ENCODE measurements at places on chromosomes 2 and 18. TPM values are rescaled to one million over a fixed set of nuclear protein-coding genes. Genes with fewer than 3 reads are reported as not detected.
A peak's percentile ranks its signal among the peaks of the same experiment; 100 is the strongest.

DNA sequence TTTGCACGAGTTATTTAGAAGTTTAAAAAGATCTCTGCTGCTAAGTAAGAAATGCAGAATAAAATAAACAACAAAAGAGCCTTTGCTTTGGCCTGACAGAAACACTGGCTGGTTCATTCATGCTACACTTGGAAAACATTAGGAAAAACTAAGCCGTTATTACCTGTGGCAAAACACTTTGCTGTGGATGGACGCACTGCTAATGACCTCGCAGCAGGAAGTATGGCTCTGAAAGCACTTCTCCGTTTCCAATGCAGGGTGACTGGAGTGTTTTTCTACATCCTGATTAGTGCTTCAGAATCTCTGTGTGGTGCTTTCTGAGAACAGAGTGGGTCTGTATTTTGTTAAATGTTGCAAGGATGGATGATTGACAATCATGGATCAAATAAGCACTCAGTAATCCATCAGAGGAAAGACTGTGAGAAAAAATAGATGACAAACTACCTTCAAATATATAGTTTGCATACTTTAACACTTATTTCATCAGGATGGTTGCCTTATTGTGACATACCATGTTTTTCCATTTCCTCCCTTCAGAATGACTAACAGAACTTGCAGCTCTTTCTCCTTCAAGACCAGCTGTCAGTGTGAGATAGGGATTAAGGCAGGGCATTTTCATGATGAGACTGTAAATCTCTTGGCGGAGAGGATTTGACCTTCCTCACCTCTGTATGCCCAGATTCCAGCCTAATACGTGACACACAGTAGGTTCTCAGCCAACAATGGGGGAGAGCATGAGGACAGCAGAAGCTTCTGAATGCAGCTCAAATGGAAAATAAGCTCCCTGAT lies 38.0 kb downstream of the LINC00305 start:
- no peak for DNase-seq

DNA sequence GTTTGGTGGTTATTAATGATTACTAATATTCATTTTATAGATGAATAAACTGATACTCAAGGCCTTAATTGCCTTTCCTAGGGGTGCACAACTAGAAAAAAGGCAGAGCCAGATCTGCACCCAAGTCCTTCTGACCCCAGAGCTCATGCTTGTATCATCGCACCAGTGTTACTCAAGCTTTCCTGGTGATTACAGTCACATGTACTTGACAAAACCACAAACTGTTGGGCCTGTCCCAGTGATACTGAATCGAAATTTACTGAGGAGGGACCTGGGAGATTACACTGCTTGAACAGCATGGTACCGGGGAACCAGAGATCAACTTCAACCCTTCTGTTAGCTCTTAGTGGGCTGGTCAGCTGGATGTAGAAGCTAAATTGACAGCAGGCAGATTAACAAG lies 33.7 kb downstream of the FASTKD2 start:
- no peak for DNase-seq

ACTR3 gene
- 260 TPM for total RNA-seq

DNA sequence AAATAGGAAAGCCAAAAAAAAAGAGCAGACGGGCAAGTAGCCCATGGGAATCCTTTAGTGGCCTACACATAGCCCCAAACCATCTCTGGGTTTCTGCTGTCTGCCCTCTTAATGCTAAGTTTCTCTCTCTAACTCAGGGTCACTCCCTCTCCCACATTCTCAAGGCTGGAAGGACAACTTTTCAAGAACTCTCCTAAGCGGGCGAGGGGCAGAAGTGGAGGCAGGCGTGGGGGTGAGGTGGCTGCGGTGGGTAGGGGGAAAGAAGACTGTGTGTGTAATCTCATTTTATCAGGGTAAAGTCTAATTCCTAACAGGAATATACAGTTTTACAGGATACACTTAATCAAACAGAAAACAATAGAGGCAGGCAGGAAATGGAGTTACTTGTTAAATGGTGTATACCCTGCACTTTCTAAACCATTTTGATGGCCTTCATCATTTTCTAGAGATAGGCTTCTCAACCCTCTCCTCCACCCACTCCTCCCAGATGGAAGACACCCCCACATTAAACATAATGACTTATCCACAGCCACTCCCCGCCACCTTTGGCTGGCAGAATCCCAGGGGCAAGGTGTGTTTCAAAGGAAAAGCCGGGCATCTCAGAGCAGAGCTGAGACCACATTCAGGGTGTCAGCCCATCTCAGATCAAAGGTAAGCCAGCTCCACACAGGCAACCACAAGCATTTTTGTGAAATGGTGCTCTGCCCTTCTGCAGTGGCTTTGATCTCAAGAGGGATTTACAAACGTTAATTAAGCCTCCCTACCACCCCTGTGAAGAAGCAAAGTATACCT lies 6.8 kb downstream of the SMAD7 start:
- DNase-seq: peak; percentile 11

GRCh38 chr2:157900203-157900602 lies 24.1 kb upstream of the ACVR1 start:
- no peak for DNase-seq

DNA sequence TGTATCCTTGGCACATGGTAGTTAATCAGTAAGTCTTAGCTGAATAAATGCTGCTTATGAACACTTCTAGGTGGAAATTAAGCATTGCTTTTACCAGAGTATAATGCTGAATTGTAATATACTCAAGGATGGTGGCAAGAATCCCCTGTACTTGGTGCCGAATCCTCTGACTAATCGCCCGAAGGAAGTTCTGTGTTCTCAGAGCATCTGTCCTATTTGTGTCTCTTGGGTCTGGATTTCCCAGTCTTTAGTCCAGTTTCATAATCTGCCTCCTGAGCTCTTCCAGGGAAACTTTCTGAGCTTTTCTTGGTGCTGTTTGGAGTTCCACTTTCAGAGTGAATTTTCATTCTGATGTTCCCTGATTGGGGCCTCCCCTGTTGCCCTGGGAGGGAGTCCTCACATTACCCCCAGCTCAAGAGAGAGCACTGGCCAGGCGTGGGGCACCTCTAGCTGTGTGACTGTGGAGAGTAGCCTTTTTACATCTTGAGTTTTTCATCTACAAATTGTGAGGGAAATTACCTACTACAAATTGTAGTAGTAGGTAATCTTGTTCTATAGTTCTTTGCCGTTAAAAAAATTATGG lies 144.9 kb downstream of the LTBP1 start:
- no peak for DNase-seq

DNA sequence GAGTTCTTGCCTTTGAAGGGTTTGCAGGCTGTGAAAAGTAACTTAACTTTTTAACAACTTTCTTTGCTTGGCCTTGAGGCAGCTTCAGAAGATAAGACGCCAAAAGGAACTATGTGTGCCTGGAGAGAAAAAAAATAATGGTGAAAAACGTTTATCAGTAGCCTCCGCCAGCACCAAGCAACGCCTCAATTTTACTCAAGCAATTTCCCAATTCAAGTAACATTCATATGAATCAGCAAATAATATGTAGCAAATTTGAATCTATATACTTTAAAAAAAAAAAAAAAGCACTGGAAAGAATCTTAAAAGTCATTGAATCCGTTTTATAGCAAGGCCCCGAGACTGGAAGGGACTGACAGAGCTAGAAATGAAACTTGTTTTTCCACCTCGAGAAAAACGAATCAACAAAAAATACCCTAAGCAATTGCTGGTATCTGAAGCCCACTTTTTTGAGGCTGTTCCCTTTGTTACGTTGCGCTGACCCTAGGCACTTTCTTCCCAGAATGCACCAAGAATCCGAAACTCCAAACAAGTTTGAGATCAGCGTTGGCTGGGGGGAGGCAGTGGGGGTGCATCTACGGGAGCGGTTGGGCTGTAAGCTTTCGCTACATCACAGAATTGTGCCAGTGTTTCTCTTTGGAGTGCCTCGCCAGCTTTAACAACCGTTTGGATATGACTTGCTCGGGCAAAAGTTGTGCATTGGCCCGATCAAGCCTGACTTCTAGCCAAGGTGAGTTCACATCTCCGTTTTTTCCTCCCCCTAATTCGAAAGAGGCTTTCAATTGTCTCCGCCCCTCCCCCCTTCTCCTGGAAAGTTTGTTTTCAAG lies 2.7 kb upstream of the TGIF1 start:
- DNase-seq: peak; percentile 87

- DNase-seq: no peak
Observed at GRCh38 chr2:64283641-64284361, 139.6 kb upstream of the PELI1 start.

- DNase-seq: peak; percentile 91
Observed at GRCh38 chr2:205771031-205771430, 88.7 kb downstream of the NRP2 start.

TMEM247 gene
- not detected for total RNA-seq

- DNase-seq: no peak
Observed at GRCh38 chr2:11050565-11050964, 104.7 kb upstream of the SLC66A3 start.

DNA sequence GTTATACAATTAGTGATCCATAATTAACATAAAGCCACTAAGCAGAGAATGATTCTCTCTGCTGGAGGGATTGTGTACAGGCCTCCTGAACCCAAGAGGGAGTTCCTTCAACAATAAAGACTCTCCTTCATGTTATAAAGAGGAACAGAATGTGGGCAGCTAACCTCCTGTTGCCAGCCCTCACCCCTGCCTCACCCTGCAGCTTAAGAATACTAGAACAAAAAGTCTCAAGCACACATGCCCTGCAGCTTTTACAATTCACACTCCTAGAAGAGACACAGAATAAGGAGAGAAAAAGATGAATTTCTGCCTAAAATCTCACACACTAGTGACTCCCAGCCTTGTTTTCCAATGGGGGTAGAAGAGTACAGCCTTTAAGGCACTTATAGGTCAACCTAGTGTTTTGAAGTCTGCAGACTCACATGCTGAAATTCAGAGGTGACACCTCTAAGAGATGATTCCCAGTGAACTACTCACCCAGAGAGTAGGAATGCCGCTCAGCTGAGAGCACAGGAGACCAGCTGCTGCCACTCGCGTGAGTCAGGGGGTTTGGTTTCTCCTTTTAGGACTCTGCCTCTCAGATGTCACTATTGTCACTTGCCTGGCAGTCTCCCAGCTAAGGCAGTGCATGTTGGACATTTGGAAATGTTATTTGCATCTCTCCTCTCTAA lies 32.5 kb upstream of the IL1RL1 start:
- DNase-seq: no peak

DNA sequence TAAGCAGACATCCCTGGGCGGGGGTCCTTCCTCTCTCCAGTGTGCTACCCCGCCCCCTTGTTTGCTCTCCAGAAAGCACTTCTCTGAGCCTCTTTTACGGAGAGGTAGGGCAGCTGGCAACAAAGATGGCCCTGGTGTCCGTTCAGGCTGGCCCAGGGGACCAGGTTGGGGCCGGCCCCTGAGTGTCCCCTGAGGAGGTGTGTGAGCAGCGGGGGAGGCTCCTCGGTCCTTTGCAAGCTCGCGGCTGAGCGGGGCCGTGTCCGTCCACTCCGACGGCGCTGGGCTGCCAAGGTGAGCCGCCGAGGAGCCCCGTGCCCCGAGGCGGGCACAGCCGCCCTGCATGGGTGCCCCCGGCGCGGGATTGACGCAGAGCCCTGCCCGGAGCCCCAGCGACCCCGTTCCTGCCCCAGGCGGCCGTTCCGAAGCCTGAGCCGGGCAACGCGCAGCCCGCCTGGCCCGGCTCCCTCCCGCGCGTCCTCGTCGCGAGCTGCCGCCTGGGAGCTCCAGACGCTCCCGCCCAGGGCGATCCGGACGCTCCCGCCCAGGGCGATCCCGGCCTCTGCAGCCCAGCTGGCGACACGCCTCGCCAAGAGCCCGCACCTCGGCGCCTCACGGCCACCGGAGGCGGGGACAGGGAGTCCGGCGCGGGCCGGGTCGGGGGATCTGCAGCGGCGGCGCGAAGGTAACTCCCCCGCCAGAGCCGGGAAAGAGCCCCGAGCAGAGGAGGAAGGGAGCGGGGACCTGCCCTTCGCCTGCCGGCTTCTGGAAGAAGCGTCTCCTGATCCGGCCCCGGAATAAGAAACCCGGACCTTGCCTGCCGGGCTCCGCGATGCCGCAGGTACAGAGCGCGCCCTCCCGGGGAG lies at the start of gene PROKR1:
Gene PROKR1 (plus strand): TSS at position 569 of the 863 bp plus-strand sequence. CDS start 2,243 bp downstream, outside the sequence.
- peak; percentile 68 for DNase-seq

GKN1 gene
- not detected for total RNA-seq

DNA sequence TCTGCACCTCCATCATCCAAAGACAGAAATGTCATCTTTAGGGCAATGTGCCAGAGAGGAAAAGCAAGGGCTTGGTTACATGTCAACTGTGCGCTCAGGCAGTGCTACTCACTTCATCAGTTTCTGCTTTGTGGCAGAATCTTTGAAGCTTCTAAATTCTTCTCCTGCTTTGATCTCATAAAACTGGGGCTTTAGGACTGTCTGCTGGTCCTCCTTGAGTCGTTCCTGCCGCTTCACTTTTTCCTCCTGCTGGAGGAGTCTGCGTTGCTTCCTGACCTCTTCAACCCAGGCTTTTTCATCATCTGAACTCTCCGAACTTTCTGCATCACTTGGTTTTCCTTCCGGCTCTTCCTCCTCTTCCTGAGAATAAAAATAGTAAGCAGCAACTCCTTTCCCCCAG lies 100.8 kb downstream of the NOL10 start:
- DNase-seq: no peak

- no peak for DNase-seq
Observed at GRCh38 chr2:42133771-42134195, 35.4 kb upstream of the EML4 start.

DQX1 gene
- total RNA-seq: not detected

DNA sequence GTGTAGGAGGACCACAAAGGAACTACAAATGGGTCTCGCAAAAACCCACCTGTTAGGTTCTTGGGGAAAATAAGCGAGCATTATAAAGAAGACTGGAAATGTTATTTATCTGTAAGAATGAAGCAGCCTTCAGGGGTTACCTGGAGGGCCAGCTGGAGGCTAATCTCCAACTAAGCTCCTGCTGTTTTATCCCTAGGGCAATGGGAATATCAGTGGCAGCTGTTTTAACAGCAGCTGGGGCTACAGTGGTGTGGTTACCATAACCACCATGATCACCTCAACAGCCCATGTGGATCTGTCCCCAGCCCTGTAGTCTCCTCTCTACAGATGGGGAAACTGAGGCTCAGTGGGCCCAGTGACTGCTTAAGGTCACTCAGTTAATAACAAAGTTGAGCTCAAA lies 108.1 kb downstream of the FTCDNL1 start:
- no peak for DNase-seq

- peak; percentile 54 for DNase-seq
Observed at GRCh38 chr2:80303909-80304837, at the start of gene LRRTM1. Gene LRRTM1, minus strand, starts transcription at chr2:80304752. Its CDS starts 933 bp downstream, at chr2:80303819.

DNA sequence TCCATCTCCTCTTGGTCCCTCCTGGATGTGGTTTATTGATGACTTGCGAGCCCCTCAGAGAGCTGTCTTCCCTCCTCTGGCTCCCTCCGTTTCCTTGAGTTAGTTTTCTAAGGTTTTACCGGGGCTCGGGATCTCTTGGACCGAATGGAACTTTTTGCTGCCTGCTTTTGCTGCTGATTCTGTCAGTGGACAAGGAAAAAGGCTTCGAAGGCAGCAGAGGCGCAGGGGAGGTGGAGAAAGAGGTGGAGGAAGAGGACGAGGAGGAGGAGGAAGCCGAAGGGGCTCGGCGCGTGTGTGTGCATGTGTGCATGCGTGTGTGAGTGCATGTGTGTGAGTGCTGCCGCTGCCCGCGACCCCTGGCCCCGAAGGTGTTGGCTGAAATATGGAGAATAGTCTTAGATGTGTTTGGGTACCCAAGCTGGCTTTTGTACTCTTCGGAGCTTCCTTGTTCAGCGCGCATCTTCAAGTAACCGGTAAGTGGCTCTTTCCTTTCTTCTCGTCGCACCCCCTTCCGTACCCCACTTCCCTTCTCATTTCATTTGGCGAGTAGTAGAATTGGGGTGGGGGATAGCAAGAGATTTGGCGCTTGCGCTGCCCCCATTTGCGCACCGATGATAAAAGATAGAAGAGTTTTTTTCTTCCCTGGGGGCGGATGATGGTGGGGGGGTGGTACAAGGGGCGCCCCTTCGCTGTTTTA lies 557 bp downstream of the DCC start:
- peak; percentile 16 for DNase-seq

GRCh38 chr2:69733342-69734034 lies 8.4 kb upstream of the ANXA4 start:
- peak; percentile 39 for DNase-seq

Data from lung (tissue), 17 donors.